ENCODE measurements at places on chromosomes 2 and 18.
A peak's percentile ranks its signal among the peaks of the same experiment; 100 is the strongest.

GRCh38 chr2:168118733-168119514 is 128.5 kb downstream of the STK39 start:
- DNase-seq, result peak; percentile 4

DNA sequence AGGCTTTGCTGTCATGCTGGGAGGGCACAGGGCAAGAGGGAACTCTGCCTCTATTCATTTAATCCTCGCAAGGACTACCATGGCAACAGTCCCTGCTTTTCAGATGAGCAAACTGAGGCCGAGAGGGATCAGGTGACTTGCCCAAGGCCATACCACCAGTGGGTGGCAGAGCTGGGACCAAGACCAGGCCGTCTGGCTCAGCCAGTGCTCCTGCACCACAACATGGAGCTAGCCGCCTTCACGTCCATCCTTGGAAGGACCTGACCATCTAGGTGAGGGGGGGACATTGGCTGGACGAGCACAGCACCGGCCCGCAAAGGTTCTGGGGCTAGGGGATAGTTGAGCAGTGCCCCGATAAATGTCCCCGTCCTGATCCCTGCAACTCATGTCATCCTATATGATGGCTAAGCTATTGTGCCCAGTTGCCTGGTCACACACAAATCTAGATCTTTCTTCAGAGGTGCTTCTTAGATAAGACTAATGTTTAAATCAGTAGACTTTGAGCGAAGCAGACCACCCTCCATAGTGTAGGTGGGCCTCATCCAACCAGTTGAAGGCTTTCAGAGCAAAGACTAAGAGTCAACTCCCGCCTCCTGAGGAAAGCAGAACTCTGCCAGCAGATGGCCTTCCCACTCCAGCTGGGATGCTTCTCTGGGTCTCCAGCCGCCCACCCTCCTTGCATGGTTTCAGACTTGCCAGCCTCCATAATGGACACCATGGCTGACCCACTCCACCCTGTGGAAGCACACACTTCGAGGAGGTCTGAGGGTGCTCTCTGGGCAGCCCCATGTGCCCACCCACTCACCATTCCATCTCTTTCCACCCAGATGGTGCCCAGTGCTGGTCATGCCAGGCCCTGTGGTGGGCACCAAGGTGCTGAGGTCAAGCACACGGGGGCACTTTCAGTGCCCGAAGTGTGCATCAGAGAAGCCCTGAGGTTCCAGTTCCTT is 214.8 kb upstream of the RAB6C start:
- no peak for DNase-seq

DNA sequence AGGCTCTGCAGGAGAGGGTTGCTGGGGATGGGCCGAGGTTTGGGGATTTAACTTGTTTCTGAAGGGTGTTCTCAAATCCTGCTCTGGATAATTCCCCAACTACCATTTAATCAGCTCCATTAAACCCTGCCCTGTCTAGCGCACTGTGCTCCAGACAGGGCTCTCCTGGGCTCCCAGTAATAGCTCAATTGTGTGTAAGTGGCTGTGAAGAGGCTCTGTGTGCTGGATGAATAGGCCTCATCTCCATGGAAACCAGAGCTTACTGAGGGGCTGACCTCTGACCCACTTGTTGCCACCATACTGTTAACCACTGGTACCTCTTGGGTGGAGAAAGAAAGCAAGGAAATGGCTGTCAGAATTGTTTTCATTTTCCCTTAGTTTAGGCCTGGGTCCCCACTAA is 92.9 kb downstream of the TGOLN2 start:
- DNase-seq, result no peak

DNA sequence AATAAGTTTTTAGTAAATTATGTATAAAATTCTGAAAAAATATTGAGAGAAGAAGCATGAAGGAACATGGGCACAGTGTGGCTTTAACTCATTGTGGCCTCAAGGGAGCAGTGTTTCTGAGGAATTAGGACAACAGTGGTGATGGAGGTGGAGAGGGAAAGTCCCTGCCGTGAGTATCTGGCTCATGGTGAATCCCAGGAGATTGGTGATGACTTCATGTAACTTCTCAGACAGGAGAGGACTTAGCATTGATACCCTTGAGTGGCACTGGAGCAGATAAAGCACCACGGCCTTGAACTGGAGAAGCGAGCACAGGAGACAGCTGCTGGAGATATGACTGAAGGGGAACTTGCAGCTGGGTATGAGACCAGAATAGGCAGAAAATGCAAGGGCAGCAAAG is 35.0 kb upstream of the LRP1B start:
- no peak for DNase-seq

DNA sequence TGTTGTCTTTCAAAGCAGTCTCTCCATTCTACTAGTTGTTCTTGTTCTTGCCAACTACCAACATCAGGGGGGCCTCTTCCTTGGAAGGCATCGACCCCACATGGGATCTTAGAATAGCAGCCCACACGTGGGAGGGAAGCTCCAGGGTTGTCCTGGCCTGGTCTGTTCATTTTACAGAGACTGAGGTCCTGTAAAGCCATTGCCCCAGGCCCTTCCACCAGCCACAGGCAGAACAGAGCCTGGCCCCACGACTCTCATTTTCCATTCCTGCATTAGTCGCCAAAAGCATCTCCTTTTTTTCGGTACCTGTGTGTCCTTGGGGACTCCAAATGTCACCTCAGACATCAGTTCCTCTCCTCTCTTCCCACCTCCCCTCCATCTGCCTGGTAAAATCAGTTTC is 28.0 kb downstream of the CNGA3 start:
- DNase-seq, result no peak

- no peak for DNase-seq
Measured at GRCh38 chr18:44824884-44825283, 144.2 kb downstream of the SETBP1 start.

DNA sequence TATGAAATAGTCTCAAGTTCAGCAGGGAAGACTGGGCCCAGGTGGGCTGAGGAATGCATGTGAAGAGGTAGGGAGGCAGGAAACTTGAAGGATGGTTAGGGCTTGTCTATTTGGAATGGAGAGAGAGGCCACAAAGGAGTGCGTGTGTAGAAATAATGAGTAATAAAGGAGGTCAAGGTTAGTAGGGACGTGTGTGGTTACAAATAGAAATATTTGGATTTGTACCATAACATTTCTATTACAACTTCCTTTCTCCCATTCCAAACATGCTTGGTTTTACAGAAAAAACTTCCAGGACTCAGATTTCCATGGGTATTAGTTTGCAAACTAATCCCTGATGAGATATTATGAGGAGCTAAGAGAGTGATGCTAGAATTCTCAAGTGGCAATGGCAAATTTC is 280.6 kb downstream of the NCKAP5 start:
- no peak for DNase-seq

- no peak for DNase-seq
Measured at GRCh38 chr2:128433911-128434550, 115.4 kb upstream of the HS6ST1 start.

- no peak for DNase-seq
Measured at GRCh38 chr2:187917535-187917934, 363.3 kb upstream of the TFPI start.

GRCh38 chr18:52190195-52190594 is 149.8 kb upstream of the DCC start:
- no peak for DNase-seq

GRCh38 chr2:8796315-8796848 is 41.0 kb downstream of the KIDINS220 start:
- DNase-seq, result no peak

DNA sequence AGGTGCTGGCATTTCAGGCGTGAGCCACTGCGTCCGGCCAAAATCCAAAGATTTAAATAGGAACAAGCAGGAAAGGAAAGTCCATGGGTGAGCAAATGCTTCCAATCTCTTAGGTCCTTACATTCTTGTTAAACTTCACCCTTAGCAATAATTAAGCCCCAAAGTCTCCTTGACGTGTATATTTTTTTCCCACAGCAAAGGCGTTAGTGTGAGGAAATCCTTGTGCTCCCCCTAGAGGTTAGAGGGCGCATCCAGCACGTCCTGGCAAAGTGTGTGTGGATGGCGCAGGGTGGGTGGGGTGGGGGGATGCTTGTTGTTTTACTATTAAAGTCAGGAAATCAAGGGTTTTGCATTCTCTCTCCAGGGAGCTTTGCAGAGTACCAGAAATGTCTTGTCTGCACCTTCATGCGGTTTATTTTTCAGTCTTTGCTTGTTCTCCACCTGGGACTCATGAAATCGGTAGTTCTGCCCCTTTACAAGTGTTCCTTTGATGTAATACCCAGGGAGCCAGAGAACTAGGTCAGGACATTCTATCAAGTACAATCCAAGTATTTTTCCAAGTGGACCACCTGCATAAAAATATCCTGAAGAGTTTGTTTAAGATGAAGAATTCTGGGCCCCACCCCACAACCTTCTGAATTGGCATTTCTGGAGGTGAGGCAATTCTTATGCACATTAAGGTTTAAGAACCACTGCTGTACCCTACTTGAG is 22.2 kb upstream of the ITSN2 start:
- DNase-seq, result peak; percentile 64

DNA sequence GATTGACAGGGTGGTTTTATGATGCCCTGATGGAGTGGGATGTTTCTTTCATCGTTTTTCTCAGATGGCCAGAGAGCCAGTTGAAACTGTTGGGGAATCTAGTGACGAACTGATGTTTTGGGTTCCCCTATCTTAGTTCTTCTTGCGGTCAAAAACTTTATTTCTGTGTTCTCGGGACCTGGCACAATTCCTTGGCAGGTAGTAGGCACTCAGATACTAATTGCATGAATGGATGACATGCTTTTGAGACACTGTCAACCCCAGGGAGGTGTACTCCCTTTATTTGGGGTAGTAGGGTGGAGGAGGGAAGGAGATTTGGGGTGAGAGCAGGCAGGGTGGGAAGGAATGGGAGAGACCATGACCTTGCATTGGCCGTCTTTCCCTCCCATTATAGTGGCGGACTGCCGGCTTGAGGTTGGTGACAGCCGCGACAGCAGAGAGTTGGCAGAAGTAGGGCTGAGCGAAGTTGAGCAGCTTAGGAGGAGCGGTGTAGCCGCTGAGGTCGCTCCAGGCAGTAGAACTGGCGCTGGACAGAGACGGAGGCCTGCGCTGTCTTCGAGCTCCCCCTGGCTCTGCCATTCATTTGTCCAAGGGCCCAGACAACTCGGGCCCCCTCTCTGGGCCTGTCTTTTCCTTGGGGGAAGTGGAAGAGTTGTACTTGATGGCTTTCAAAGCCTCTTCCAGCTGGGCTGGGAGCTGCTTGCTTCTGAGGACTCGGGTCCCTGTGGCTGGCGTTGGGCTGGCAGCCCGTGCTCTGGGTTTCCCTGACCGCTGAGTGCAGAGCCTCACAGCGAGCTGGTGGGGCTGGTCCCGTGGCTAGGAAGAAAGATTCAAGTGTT is 2.6 kb downstream of the TET3 start:
- peak; percentile 54 for DNase-seq

- no peak for DNase-seq
Measured at GRCh38 chr18:48396561-48396960, 12.6 kb downstream of the ZBTB7C start.

DNA sequence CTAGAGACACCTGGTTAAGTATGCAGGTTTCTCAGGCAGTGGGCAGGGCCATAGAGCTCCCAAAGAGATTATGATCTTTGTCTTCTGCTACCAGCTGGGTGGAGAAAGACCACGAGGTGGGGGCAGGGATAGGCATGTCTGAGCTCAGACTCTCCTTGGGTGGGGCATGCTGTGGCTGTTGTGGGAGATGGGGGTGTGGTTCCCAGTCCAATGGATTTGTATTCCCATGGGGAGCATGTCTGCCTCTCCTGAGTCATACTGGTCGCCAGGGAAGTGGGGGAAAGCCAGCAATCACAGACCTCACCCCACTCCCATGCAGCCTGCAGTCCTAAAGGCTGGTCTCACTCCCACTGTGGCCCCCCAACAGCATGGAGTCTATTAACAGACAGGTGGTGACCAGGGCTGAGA is 31.4 kb upstream of the RHOB start:
- DNase-seq, result no peak

DNA sequence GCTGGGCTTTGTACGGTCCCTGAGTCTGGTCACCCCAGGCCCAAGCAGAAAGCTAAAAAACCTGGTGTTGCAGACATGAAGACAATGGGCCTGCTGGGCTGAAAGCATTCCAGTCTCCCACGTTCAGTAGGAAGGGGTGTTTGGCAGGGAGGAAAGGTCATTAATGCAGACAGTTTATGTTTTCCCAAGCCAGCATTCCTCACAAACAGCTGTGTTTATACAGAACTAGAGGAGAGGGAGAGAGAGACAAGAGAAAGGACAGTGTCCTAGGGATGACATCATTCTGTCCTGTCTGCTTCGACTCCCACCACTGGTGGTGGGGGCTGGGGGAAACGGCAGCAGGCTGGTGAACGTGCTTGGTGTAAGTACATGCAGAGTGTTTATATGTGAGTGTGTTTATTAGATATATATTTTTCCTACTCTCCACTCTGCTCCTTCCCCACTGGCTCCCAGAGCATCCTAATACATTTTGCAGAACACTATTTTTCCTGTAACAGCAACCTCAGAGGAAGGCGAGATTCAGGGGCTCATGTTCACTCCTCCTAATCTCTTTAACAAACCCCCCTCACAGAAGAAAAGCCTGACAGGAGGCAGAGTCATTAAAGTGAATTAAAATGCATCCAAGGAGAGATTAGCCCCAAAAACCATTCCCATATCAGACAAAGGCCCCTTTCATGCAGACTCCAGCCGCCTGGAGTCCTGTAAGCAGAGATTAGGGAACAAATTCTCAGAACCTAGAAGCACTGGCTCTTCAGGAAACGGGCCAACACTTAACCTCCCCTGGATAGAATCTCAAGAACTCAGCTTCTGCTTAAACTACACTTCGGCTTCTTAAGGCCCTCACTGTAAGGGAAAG is 380.4 kb downstream of the TNS1 start:
- no peak for DNase-seq

- DNase-seq, result no peak
Measured at GRCh38 chr18:48108136-48108535, 177.7 kb upstream of the SMAD2 start.

GRCh38 chr2:6454286-6454990 is 411.3 kb downstream of the CMPK2 start:
- DNase-seq, result no peak

DNA sequence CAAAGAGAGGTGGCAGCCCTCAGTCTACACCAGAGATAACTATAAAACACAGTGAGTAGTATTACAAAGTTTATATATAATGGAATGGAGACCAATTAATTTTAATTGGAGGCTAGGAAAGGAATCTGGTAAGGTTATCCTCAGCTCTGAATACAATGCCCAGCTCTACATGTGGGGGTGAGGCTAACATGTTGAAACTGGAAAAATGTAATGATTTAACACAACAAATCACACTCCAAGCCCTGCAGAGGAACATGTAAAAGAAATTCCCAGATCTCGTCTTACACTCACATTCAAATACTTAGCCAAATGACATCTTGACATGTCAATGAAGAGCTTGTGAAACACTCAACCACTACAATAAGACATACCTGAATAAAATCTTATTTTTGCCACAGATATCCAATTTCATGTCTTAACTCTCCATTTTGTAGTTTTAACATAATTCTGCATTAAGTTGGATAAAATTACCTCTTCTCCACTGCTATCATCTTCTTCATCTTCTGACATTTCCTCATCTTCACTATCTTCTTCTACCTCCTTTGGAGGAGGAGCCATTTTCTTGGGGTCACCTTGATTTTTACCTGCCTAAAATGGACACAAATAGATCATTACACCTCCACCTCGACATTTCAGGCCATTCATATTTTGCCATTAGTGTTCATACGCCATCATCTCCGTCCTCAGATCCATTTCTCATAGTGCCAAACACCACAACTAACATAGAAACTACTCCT is 1.4 kb downstream of the NCL start:
- DNase-seq, result no peak
